ENCODE measurements at places on chromosomes 5 and 9.

DNA sequence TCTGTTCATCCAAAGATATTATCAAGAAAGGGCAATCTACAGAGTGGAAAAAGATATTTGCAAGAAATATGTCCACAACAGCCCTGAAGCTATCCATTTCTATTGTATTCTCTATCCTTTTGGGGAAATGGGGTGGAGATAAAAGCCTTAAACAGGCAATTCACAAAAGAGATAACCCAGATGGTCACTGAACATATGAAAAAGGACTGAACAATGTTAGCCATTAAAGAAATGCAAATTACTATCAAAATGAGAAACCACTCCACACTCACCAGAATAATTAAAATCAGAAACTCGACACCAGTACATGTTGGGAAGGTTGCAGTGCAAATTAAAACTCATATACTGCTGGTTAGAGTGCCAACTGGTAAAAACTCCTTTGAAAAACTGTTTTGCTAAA is 955.2 kb upstream of the DMAC1 start:
- no peak for DNase-seq

DNA sequence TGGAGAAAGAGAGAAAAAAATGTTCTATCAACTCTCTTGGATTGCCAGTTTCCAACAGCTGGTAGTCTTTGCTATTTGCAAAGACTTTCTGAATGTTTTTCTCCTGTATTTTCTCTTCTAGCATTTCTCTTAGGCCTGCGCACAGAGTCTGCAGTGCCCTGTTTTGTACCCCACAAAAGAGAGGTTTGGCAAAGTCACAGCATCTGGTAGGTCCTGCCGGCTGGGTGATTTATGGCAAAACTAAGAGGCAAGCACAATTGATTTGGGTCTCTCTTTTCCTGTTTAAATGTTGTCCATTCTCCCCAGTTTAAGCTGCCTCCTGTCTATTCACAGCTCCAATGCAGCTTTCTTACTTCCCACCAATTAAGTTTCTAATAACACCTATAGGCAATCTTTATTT is 193.9 kb downstream of the TRPM3 start:
- no peak for DNase-seq

DNA sequence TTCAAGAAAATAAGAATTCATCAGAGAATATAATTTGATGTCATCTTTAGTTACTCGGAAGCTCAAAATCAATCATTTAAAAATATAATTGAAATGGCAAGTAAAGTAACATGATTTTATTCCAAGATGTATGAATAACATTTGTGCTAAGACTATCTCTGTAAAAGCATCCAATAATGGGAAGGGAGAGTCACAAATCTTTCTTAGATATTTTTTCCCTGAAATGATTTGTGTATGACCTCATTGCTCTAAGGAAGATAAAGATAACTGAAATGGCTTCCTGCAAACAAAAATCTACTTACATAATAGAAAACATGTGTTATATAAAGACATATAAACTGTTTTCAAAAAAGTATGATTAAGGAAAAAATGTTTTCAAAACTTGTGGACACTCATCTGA is 97.4 kb upstream of the FGF10 start:
- DNase-seq = no peak

DNA sequence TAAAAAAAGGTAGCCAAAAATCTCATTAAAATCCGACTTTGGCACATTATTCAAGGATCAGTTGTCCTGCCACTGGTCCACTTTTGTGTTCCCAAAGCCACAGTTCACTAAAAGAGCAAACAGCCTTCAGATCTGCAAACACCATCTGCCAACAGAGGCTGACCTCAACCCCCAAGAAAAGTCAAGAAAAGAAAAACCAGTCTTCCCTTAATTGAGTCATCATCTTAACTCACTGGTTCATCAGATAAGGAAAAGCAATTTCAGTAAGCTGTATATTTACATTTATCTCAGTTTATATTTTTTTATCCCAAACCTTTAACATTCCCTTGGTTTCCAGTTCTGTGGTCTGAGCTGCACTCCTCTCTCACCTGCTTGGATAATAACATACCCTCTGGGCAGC is 21.2 kb downstream of the RASEF start:
- DNase-seq = no peak

DNA sequence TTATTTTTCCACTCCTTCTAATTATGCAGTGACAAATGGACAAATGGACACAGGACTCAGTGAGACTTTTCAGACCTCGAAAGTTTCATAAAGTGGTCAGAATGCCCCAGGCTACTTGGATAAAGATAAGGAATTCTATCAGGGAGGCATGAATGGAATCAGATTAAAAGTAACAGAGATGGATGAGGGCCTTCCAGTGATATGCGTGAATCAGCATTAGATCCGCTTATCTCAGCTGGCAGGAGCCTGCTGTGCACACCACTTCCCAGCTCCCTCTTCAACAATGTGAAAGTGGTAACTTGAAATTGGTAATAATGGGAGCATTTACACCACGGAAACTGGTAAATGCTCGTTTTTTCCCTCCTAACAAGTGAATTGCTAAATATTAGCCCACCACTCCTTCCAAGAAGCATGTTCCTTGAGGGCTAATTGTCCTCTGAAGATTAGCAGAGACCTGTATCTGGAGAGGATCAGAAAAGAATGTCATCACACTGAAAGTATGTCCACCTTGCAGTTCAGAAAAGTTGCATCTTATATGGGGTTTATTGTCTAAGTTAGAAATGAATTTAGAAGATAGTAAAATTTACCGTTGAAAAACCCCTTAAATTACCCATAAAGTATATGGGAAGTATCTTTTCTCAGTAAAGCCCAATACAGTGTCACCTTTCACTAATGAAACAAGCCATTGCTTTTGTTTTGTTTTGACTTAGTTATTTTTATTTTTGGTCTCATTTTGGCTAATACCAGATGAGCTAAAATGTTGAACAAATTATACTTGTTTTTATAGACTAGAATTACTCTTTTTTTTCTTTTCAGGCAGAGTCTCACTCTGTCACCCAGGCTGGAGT is 125.3 kb downstream of the DPYSL3 start:
- no peak for DNase-seq

DNA sequence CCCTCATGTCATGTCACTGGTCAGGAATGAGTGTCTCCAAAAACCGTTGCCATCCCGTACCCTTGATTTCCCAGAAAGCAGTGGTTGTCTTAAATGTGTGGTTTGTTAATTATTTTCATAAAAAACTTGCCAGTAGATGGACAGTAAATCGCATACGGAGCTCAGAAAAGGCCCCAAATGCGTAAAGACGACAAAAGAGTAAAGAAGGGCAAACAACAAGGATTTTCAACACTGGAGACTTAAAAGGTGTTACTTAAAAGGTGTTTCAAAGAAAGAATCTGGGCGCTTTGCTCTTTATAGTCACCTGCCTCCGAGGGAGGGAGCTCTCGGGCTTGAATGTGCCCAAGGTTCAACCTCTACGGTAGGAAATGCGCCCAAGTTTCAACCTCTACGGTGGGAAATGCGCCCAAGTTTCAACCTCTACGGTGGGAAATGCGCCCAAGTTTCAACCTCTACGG is 734 bp downstream of the KIF27 start:
- peak; percentile 56 for DNase-seq

DNA sequence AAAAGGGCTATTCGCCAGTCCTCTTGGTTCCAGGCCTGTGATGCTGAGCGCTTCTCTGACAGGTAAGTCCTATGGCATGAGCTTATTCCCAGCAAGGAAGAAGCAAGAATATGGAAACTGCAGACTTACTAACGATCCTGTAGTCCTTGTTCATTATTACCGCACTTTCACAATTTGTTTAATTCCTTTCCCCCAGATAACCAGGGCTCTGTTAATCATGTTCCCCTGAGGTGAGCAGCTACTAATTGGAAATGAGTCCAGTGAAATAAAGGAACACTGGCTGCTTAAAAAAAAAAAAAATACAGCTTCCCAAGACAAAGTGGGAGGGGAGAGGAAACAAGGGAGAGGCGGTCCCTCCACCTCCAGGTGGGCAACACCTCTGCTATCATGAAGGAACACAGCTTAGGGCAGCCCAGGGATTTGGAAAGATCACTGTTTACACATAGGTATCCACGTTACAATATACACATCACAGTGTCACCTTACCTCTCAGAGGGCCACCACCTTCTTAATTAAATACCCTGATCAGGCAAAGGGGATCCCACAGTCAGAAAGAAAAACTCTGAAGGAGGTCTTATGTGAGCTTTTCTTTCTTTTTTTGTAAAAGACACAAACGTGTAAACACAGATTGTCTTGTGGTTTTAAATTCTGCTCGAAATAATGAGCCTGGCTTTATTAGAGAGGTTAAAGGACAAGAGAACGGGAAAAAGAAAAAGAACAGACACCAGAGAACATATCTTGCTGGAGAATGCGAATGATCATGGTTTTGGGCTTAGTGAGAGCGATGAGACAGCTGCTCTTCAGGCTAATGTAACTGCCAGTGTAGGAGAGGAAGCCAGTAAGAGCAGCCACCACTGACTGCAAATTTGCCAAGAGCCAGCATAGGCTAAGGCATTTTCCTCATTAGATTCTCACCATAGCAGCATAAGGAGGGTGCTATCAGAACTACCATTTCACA is 258.6 kb downstream of the CRB2 start:
- DNase-seq = no peak

- DNase-seq = peak; percentile 70
Measured at GRCh38 chr5:9545992-9546851, at the start of gene SEMA5A. SEMA5A (minus strand) TSS chr5:9546075; CDS start chr5:9379946, 166,129 bp downstream.

DNA sequence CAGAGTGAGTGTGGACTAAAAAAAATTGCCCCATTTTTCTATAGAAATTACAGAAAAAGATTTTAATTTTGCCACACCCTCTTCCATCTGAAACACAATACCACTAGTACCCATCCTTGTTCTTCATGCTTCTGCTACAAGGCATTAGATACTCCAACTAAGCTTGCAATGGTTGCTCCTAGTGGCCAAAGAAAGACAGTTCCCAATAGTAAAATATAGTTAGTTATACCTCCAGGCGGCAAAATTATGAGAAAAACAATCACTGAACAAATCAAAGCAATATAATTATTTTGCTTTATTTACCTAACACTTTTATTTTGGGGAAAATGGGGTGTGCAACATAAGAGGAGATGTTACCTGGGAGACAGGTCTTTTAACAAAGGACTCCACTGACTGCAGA is 101.2 kb downstream of the RAPGEF6 start:
- peak; percentile 40 for DNase-seq

GRCh38 chr5:134851307-134851923 is 5.6 kb downstream of the C5orf24 start:
- DNase-seq = peak; percentile 73

DNA sequence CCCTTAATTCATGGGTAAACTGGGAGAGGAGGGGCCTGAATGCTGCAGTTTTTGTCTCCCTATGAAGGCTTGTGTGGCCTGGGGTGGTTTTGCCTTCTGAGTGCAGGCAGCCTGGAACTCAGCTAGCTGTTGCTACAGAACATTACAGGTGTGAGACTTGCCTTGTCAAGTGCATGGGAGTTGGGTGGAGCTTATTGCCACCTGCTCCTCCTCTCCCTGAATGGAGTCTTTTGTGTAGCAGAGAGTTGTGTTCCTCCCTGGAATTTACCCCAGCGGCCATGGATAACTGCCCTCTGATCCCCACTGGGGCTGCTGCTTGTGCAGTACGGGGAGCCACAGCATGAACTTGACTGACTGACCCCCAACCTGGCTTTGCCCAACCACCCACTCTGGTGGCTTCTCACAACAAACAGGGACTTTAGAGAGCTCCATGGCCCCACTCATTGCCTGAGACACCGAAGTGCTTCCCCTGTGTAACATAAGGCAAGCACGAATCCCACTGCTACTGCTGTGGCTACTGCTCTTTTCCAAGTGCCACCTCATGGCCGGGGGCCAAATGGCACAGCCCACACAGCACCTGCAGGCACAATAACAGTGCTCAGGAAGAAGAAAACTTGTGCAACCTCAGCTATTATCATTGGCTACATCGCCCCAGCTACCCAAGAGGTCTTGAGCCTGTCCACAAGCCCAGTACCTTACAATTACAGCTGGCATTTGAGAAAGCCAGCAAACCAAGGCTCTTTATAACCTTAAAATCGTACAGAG is 942.9 kb downstream of the CDH18 start:
- no peak for DNase-seq

GRCh38 chr9:108683245-108683644 is 172.5 kb downstream of the ACTL7B start:
- DNase-seq = no peak

DNA sequence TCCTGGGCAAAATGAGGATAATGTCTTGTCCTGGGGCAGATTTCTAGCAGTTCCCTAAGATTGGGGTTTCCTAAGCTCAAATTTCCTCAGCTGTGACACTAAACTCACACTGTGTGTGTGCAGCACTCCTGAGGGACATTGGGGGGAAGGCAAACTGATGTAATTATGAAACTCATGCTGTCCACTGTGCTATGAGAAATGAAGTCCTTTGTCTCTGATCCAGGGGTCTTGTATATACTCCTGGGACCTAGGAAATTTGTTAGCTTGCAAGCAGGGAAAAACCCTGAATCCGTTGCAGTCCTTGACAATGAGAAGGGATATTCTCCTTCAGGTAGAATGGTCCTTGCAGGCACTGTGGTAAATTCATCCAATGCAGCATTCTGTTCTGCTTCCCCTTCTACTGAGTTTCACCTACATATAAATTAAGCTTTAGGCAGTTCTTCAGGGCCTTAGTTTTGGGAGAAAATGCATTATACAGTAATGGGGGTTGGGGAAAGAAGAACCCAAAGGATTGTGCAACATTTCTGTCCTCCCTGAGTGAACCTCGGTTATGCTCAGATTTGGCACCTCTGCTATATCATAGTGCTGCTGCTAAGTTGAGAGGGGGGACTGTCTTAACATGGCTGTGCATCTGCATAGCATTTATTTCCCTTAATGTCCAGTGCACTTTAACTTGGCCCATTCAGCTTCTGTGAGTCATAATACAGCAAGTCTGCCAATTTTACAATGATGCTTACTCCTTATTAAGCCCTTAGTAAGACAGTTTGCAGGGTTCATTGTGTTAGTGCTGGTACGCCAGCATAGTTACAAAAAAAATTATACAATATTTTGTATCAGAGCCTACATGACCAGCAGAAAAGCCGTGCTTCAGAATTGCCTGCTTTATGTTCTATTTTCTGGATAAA is 80.2 kb downstream of the PJA2 start:
- DNase-seq = no peak

DNA sequence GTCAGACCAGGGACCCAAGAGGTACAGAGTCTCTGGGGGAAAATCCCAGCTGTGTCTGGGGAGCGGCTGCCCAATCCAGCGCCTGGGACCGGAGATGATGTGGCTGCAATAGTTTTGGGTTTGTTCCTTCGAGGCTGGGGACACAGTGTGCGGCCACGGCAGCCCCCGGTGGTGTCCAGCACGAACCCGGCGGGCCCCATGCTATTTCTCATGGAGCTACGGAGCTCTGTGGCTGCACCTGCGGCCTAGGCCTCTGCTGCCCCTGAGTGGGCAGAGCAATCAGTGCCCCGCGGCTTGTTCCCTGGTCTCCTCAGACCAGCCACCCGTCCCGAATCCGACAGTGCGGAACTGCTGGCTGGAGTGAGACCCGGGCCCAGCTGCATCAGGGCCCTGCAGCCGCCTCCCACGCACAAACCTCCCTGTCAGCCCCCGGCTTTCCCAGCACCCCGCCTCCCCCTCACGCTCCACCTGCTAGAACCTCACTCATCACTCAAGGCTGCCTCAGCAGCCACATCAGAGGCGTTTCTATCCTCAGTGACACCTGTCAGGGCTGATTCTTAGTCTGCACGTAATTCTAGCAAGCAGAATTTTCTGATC is 29.0 kb downstream of the SARDH start:
- DNase-seq = no peak
